ENCODE measurements at places on chromosomes 7 and 10.

GRCh38 chr7:94276795-94277194 is 117.9 kb upstream of the COL1A2 start:
- DNase-seq: peak; percentile 56

GRCh38 chr7:55296070-55296469 is 69.1 kb upstream of the LANCL2 start:
- no peak for DNase-seq

- no peak for DNase-seq
These were observed 38.1 kb downstream of the KIAA1549 start for GRCh38 chr7:138943061-138943460.

DNA sequence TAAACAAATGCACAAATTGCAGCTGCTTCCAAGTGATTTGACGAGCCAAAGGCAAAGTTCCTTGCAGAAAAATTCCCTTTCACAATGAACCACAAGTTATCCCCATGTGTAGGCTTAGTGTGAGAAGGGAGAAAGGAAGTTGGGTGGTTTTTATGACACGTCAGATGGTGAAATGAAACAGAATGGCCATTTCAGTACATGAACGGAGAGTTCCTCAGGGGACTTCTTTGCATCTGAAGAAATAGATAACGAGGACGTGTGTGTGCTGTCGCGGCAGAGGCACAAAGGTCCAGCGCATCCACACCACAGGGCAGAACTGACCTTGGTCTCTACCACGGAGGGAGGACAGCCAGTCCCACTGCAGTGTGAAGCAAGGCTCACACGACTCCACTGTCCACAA is 135.9 kb downstream of the PAXIP1 start:
- no peak for DNase-seq

- peak; percentile 56 for DNase-seq
These were observed 23.4 kb downstream of the ZPBP start for GRCh38 chr7:50069613-50070012.

DNA sequence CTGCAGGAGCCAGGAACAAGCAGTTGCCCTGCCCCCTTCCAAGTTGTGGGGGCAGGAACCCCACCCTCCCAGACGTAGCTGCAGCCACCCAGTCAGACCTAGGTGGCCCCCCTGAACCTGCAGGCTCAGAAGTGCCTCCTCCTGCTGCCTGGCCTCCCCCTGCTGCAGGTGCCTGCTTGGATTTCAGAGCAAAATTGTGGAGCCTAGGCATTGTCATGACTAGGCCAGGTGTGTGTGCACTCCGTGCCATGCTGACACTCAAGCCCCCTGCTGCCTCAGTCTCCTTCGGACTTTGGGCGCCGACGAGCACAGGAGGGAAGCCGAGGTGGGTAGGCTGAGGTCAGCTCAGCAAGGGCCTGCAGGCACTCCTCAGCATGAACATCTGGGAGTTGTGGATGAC is 733.9 kb upstream of the ZWINT start:
- DNase-seq: no peak

GRCh38 chr10:90644165-90644564 is 213.7 kb downstream of the HTR7 start:
- DNase-seq: no peak

GRCh38 chr7:158274996-158275395 is 312.6 kb downstream of the PTPRN2 start:
- no peak for DNase-seq

DNA sequence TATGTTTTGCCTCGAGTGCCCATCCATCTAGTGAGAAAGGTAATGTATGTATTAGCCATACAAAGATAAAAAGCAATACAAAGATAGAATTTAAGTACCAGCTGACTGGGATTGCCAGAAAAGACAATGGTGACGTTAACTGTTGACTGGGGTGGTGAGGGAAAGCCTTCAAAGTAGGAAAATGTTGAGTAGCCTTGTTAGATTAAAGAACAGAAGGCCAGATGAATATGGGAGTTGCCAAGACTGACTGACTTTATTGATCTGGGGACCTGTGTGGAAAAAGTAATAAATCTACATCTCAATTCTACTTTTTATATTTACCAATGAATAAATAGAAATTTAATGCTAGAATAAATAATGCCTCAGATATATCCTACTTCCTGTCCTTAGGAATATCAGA is 97.7 kb downstream of the TFEC start:
- no peak for DNase-seq

GRCh38 chr7:5595545-5596045 is 172.0 kb upstream of the TNRC18 start:
- peak; percentile 94 for DNase-seq

GRCh38 chr7:132906193-132906835 is 175.6 kb downstream of the CHCHD3 start:
- DNase-seq: no peak

- no peak for DNase-seq
These were observed 24.4 kb downstream of the BAG3 start for GRCh38 chr10:119675483-119676170.

- DNase-seq: no peak
These were observed 4.5 kb upstream of the GRID1 start for GRCh38 chr10:86371116-86371515.

- DNase-seq: no peak
These were observed 25.0 kb upstream of the FZD1 start for GRCh38 chr7:91239171-91239604.

All from hematopoietic multipotent progenitor cell treated with erythropoietin and hydrocortisone succinate and interleukin-3 and kit ligand, for 4 days (in vitro differentiated cells).